ENCODE measurements at places on chromosomes 4 and X.

- DNase-seq, result no peak
Measured at GRCh38 chr4:157727163-157727562, 445.7 kb downstream of the GASK1B start.

GRCh38 chrX:83108278-83108677, 399.8 kb upstream of the POU3F4 start:
- no peak for DNase-seq

GRCh38 chr4:78766650-78767049, 9.5 kb upstream of the BMP2K start:
- DNase-seq, result no peak

DNA sequence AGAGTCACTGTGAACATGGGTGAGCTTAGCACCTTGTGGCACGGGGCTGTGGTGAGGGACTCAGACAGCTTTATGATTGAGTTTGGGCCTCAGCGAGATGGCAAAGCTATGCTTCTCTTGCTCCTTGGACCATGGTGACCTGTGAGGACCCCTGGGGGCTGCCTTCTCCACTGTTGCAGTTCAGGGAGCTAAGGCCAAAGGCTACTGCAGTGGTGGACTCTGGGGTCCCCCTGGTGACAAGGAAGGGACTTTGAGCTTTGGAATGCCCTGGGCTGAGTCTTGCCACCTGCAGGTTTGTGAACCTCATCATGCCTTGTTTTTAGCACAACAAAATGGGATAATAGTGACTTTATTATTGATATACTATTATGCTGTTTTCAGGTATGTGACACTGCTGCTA, 36.5 kb downstream of the TBL1X start:
- DNase-seq, result no peak

- DNase-seq, result no peak
Measured at GRCh38 chrX:18034945-18035344, 173.8 kb upstream of the RAI2 start.

DNA sequence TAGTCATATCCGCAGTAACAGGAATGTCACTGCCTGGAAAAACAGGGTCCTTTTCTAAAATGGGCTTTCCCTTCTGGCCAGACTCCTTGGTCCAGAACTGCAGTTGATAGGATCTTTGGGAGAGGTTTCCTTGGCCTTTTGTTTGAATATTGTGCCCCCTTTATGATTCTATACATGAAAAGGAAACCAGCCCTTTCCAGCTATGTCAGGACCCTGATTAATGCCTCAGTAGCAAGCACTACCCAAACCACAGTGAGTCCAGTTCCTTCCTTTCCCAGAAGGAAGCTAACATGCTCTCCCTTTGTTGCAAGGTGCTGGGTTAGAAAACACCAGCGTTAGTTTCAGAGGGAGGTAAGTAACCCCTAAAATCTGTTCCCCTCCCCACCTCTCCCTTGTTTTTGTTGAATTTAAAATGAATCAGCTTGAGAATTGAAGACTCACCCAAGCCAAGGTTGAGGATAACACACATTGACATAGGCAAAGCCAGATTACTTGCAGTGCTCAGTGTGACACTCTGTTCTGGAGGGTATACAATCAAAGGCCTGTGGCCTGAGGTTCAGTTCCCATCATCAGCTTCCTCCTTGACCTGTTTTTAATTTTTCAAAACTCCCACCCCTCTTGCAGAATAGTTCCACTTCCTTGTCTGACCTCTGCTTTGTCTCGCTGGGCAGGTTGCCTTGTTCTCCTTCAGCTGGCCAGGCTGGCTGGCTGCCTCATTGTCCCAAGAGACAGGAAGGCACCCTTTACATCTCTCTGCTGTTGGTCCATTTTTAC, 87.6 kb upstream of the PLAC1 start:
- DNase-seq, result no peak

- DNase-seq, result no peak
Measured at GRCh38 chrX:69073241-69073640, 92.0 kb downstream of the PJA1 start.

- no peak for DNase-seq
Measured at GRCh38 chr4:54085284-54085683, 14.7 kb upstream of the GSX2 start.

DNA sequence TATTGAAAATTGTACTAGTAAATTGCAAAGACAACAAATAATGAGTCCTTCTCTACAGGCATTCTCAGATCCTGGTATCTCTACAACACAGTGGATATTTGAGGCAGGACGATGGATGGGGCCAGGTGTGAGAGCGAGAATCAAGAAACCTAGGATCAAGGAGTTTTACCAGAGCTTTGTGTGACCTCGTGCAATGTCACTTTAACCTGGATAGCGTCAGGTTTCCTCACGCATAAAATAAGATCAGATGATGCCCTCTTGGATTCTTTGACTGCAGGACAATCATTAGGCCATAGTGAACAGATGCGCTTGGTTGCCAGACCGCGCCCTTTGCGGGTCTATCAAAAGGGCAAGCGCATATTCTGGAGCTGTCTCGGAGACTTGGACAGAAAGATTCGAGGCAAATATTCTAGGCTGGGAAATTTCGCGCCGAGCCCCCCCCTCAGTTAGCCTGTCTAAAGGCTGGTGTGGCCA, 66.6 kb downstream of the FBXO8 start:
- no peak for DNase-seq

DNA sequence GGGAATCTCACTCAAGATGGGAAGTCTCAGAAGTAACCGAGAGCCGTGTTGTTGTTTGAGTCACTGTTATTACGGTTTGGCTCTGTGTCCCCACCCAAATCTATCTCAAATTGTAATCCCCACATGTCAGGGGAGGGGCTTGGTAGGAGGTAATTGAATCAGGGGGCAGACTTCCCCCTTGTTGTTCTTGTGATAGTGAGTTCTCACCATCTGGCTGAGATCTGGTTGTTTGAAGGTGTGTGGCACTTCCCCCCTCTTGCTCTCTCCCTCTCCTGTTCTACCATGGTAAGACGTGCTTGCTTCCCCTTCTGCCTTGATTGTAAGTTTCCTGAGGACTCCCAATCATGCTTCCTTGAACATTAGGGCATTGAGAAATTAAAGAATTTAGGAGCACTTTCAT, 37.0 kb downstream of the HAND2 start:
- DNase-seq, result no peak

GRCh38 chr4:3077796-3078195, 3.3 kb downstream of the HTT start:
- no peak for DNase-seq

DNA sequence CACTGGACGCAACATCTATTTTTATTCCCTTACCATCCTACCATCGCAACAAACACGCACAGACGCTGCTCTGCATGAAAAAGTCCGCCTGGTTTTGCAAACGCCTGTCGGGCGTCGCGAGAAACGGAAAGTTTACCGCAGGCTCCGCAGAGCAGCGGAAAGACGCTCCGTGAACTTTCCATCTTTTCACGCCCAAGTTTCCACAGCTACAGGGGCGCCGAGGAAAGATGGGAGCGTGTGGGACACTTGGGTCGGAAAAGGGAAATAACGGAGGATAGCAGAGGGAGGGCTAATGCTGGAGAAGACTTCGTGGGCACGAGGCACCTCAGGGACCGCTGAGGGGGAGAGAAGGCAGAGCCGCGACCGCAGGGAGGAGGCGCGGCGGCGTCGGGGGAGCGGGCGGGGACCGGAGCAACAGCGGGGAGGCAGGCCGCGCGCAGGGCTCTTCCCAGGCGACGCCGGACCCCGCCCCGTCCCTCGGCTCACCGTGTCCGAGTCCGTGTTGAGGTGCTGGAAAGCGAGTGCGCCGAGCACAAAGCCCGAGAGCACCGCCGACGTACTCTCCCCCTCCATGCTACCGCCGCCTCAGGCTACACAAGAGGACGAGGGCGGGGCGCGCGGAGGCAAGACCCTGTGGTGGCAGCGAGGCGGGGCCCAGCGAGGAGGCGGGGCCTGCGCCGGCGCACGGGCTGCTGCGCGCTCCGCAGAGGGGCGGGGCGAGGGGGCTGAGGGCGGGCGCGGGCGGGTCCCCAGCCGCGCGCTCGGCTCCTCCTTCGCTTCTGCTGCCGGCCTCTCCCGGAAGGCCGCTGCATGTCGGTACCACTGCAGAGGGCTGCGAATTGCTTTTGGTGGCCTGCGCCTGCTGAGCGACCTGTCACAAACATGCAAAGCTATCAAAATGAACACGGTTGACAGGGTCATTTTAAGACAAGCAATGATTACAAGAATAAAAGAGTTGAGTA, at the start of gene ABRAXAS1:
TSS of gene ABRAXAS1 (minus strand) at position 601 of the 962 bp plus-strand sequence. CDS start at position 573, 28 bp downstream.
- DNase-seq, result peak; percentile 93

DNA sequence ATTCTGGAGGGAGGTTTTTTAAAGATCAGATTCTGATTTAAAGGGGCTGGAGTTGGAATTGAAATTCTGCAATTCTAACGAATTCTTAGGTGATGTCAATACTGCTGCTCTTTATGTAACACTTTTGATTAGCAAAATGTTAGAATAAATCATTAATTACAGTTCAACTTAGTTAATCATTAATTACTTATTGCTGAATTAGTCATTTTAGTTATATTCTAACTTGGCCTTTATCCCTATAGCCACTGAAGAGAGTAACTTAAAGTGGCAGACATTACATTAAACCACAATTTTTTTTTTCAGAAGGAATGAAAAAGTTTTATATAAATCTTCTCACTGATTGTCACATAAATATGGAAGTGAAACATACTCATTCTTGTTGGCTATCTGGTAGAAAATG, 206.6 kb upstream of the ITM2A start:
- DNase-seq, result no peak

- DNase-seq, result no peak
Measured at GRCh38 chrX:42432552-42432951, 345.4 kb downstream of the PPP1R2C start.

DNA sequence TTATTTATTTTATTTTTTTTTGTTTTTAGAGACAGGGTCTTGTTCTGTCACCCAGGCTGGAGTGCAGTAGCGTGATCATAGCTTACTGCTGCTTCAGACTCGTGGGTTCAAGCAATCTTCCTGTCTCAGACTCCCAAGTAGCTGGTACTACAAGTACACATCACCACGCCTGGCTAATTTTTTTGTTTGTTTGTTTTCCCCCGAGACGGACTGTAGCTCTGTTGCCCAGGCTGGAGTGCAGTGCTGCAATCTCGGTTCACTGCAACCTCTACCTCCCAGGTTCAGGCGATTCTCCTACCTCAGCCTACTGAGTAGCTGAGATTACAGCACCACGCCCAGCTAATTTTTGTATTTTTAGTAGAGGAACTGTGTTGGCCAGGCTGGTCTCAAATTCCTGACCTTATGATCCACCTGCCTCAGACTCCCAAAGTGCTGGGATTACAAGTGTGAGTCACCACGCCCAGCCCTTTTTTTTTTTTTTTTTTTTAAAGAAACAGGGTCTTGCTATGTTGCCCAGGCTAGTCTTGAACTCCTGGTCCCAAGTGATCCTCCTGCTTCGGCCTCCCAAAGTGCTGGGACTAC, 32.2 kb downstream of the COPS4 start:
- DNase-seq, result no peak

- DNase-seq, result no peak
Measured at GRCh38 chrX:96564595-96564994, 120.0 kb upstream of the DIAPH2 start.

DNA sequence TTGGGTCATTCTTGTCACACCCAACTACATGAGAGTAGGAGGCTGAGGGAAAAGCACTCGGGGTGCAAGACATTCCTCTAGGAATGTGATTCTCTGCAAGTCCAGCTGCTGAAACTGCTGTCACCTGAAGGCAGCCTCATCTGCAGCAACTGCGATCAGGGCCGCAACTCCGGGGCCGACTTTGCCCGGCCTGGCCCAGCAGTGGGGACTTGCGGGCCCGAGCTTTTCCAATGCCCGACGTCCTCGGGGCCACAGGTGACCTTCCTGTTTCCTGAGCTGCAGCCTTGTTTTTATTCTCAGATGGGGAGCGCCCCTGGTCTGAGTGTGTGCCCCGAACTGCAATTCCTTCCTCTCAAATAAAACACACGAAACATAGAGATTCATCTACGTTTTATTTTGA, 104.7 kb upstream of the NKX1-1 start:
- DNase-seq, result no peak

DNA sequence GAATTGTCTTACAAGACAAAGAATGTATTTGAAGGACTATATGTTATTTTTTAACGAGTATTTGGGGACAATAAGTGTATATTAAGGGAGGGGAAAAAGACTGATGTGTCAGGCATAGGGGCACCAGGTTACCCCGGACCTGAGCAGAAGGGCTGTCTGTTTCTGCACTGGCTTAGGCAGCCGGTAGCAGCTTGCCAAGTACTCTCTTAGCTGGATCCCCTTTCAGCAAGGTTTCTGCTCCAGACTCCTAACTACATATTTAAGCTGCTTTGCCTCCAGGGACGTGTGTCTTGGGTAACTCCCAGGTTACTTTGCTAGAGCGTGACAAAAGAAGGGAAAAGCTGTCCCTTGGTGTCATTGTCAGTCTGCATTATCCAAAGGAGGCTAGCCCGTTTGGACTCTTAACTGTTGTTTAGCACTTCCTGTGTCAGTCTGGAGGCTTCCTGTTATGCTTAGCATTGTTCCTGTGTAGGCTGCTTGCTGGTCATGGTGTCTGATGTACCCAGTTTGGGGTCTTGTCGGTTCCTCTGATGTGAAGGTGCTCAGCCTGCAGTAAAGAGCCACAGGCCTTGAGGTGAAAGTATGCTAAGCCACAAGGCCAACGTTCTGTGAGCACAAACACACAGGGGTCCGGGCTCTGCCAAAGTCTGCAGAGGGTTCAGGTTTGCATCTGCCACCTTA, 11.6 kb downstream of the CXCR3 start:
- DNase-seq, result no peak

DNA sequence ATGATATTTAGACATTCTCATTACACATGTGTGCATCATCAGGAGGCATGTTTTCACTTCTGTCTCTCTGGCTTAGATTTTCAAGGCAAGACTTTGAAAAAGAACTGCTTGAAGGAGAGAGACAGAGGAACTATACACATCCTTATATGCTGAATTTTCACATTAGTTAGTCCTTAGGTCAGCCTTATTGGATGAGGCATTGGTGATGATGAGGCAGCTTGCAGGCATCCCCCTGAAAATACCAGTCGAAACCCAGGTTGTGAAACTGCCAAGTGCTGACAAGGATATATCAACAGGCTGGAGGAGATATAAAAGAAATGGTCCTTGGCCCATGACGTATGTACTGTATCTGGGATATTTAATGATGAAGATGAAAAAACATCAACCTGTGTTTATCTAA, 297.2 kb upstream of the AADAT start:
- no peak for DNase-seq

DNA sequence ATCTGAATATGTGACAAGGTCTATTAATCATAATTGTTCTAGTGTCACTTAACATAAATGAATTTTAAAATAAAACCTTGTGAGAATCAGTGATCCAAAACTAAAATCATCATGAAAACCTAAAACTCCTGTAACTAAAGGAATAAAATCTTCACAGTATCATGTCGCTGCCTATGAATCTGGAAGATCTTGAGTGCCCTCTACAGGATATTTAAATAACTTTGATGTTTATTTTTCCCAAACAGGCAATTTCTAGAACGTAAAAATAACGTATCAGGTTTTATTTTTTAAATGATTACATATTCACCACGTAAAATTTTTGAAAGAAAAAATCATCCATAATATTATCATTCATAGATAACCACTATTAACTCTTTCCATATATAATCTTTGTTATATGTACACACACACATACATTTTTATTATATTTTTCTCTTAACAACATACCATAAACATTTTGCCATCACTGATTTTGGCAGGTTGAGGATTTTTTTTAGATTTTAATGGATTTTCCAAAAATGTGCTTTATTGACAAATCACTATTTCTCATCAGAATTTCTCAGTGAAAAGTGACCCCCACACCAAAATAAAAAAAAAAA, 79.6 kb downstream of the COMMD8 start:
- no peak for DNase-seq

Data from stimulated activated CD8-positive, alpha-beta memory T cell treated with anti-CD3 and anti-CD28 coated beads, Interleukin-2, amount 100 ng/mL, for 48 hours (primary cell).